NCI-H526 (cell line): ENCODE measurements at places on chromosomes 6 and 20.
A peak's percentile ranks its signal among the peaks of the same experiment; 100 is the strongest.

DNA sequence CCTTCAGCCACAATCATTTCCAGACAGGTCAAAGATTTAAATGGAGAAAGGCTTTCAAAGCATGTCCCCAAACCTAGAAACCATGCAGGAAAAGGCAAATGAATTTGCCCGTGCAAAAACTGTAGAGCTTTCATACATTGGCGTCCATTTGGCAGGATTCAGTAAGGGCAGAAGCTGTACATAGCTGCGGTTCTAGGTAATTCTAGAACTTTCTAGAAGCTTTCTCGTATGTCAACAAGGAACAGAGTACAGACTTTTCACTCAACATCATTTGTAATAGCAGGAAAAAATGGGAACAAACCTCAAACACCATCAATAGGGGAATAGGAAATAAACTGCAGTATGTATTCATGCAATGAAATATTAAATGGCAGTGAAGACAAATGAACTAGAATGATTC lies 11.1 kb upstream of the MAPK13 start:
- DNase-seq = no peak

DNA sequence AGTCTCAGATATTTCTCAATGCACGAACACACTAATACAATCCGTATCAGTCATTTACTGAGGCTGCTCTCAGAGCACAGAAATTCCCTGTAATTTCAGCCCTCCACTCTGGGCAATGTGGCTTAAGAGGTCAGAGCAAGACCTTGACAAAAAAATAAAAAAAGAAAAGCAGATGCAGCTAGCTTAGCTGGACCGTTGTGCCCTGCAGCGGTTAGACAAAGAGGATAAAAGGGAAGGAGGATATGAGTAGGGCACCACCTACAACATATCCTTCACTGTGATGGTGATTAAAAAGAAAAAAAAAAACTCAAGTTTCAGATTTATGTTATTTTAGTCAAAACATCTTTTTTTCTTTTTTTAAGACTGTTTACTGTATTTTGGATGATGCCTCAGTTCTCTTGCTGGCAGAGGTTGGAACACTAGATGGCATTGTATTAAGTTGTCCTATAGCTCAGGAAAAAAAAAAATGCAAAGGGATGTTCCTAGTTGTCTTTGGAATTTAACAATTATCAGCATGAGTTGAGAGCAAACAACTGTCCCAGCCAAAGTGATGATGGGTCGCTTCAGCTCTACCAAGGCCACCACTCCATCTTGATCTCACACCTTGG lies 59.9 kb downstream of the ANKEF1 start:
- no peak for DNase-seq

- no peak for DNase-seq
Measured at GRCh38 chr6:36755435-36756348, 58.1 kb downstream of the RAB44 start.

GRCh38 chr20:42652266-42652665 lies 537.4 kb downstream of the PTPRT start:
- DNase-seq = no peak

GRCh38 chr6:11162262-11162661 lies 50.7 kb upstream of the ERVFRD-1 start:
- no peak for DNase-seq

DNA sequence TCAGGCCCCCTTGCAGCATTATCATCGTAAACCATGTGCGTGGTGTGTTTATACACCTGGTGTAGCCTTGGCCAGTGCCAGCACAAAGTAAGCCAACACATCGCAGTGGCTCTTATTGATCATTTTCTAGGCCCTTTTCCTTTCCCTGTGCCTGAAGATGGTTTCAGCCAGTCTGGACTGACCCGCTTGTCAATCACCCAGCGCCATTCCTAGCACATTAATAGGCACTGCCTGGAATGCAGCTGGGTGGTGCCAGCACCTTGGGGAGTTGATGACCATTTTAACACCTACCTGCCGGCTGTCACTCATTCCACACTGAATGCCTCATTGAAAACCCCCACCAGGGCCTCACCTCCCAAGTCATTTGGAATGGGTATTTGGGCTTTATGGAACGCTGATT lies 4.9 kb upstream of the UQCC2 start:
- no peak for DNase-seq

DNA sequence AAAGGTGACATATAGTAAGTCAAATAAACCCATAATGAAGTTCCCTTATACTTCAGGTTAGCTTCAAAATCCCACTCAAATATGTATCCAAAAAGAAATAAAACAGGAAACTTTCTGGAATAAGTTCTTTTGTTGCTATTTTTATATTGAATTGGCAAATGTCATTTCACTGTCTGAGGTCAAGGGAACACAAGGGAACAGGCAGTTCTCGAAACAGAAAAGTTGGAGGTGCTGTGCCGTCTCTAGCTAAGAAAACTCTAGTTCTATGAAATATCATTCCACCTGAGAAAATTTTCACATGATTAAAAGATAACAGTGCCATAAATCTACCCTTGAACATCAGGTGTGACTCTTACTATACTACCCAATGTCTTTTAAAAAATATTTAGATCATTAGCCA lies 358.5 kb downstream of the PRKN start:
- DNase-seq = no peak

- DNase-seq = no peak
Measured at GRCh38 chr6:44723439-44724197, 336.1 kb downstream of the CDC5L start.

DNA sequence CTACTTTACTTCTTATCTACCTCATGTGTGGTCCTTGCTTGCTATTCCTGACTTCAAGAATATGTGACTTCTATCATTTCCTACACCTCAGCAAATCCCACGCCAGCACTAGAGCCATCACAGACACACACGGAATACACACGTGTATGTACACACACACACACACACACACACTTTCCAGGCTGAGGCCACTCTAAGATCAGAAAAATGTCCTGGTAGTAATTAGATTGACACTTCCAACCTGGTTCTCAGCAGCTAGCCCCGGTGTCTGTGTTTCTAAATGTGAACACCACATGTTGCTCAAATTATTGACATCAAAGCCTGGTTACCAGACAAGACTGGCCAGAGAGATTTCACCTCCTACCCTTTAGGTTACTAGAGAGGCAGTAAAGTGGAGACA lies 54.1 kb upstream of the SASH1 start:
- no peak for DNase-seq

GRCh38 chr6:148776321-148777308 lies 29.8 kb downstream of the UST start:
- DNase-seq = no peak

- no peak for DNase-seq
Measured at GRCh38 chr6:56671160-56671559, 28.5 kb upstream of the DST start.

DNA sequence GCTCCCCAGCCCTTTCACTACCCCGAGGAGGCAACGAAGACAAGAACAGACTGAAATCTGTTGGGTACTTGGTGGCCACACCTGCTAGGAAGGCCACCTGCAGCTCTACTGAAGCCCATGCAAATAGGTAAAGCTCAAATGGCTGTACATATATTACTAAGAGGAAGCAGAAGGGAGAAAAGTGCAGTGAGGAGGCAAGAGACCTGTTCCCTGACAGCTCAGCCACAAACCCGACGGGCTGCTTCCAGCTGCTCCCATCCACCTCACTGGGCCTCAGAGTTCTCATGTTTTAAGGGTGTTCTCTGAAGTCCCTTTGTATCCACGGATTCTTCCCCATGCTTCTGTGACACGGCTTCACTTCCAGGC lies 24.6 kb downstream of the TRAM2 start:
- peak; percentile 93 for DNase-seq

DNA sequence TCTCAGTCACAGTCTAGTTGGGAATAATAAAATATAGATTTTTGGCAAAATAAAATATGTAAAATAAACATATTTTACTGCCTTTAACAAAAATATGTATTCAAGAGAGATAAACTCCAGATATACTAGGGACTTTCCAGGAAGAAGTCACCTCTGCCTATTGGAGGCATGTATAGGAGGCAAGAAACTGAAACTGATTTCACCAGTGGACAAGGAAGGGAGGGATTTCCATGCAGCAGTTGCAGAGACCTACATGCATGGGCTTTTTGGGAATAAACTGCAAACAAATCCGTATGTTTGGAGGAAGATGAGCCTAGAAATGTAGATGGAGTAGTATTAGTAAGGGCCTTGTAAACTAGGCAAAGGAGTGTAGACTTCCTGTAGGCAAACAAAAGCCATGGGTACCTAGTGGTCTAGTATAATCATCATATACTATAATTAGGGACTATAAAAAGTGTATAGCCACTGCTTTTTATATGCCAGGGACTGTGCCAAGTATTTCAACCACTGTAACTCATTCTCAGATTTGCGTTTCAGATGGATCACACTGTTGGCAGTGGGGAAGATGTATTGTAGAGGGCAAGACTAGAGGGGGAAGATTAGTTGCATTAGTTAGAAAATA lies 38.9 kb downstream of the CD109 start:
- DNase-seq = no peak

DNA sequence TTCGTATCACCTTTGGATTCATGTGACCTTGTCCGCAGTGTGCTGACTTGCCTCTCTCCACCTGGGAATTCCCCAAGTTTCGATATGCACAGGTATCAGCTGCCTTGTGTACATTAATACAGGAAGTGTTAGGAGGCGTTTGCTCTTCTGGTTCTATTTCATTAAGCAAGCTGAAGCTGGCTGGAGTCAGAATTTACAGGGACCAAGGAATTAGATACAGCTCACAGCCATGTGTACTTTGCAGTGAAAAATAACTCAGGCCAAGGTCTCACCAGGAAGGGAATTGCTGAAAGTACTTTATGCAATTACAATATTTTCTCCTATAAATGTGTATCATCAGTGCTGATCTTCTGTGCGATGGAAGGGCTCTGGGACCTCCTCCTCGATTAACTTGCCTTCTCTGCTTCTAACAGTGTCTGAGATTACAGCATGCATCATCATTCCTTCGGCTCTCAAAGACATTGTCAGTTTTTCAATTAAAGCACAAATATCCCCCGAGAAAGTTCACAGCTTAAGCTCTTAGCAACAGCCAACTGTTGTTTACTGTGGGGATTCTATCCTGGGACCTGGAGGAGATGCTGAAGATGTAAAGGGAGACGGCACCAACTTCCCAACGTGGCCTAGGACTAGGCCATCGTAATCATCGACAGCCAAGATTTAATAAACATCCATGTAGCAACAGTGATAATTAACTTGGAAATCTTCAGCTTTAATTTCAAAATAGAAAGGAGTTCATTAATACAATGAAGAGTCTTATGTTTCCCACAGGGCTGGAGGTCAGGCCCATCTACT lies 13.8 kb upstream of the TIAM2 start:
- DNase-seq = no peak

GRCh38 chr6:120122401-120122800 lies 772.8 kb upstream of the MAN1A1 start:
- DNase-seq = no peak

GRCh38 chr6:55868176-55868575 lies 7.2 kb downstream of the BMP5 start:
- DNase-seq = no peak

GRCh38 chr6:113786168-113786567 lies 71.0 kb upstream of the MARCKS start:
- DNase-seq = no peak

GRCh38 chr20:22890594-22891300 lies 144.4 kb upstream of the SSTR4 start:
- no peak for DNase-seq

- DNase-seq = no peak
Measured at GRCh38 chr6:133623621-133624020, 265.3 kb upstream of the TCF21 start.

GRCh38 chr6:4565301-4566250 lies 210.6 kb upstream of the CDYL start:
- DNase-seq = no peak

DNA sequence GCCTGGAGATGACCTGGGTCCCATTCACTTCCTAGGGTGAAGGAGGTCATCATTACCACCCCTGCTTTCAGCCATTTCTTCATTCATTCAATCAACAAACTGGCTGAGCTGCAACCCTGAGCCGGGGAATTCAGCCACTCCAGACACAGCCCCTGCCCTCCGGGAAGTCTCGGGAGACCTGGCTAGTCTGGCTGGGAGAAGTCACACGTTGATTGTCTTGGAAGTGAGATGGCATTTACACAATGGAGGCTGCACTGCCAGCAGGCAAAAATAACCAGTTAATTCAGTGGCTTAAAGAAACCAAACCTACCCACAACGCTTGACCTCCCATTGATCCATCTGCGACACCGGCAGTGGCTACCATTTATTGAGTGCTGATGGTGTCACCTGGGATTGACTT lies 2.0 kb upstream of the PMEPA1 start:
- DNase-seq = no peak

GRCh38 chr6:165834613-165835259 lies 171.7 kb upstream of the PDE10A start:
- no peak for DNase-seq

GRCh38 chr6:39865011-39865888 lies 69.0 kb downstream of the MOCS1 start:
- DNase-seq = no peak

DNA sequence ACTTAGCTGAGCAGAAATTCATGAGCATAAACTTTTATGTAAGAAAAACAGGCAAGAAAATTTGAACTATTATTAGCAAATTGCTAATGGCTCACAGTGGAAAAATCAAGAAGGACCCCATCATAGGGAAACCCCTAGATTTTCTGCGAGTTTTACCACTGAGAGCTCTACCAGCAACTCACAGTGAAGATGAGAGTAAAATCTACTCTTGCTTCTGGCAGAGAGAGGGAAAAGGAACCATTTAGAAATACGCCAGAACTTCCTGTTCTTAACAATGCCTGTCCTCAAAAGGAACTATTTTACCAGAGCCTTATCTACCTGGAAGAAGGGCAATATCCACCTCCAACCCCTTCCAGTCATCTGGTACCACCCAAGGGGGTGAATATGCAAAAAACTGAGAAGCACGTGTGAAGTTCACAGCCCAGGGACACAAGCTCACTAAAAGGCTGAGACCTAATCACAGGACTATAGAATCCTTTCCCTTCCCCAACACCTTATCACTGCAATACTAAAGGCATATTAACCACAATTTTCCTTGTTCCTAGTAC lies 34.4 kb upstream of the ASF1A start:
- no peak for DNase-seq

GRCh38 chr6:35640017-35640664 lies 48.6 kb downstream of the FKBP5 start:
- DNase-seq = no peak

DNA sequence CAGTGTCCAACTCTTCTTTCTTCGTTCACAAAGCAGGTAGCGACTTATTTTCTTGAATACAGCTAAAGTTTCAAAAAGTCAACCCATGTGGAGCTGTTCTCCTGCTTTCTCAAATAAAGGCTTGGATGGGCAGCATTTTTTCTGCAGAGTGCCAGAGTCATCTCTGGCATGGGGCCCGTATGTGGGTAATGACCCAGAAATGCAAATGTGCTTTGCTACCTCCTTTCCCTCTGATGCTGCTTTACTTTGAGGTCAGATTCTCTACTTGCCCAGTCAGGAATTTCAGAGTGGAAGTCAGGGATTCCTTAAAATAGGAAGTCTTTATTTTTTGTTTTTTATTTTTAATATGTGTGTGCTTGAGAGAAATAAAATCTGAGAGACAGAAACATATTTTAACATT lies 4.9 kb downstream of the NKAIN2 start:
- DNase-seq = peak; percentile 71

- DNase-seq = no peak
Measured at GRCh38 chr20:10762216-10762615, 88.4 kb upstream of the JAG1 start.

GRCh38 chr20:36367907-36368799 lies 62.0 kb downstream of the DLGAP4 start:
- peak; percentile 85 for DNase-seq

- no peak for DNase-seq
Measured at GRCh38 chr20:36875702-36876472, at the start of gene TLDC2. TLDC2 (plus strand) TSS chr20:36876138; CDS start chr20:36876175, 37 bp downstream.

- no peak for DNase-seq
Measured at GRCh38 chr6:123127807-123128206, 131.8 kb downstream of the CLVS2 start.

GRCh38 chr6:33670971-33671743 lies 40.3 kb downstream of the UQCC2 start:
- no peak for DNase-seq
